ENCODE measurements at places on chromosomes 4 and X. TPM values are rescaled to one million over a fixed set of nuclear protein-coding genes. Genes with fewer than 3 reads are reported as not detected.

Gene RAB33A
- total RNA-seq, result 10.3 TPM

Gene UBE2D3
- 538 TPM for total RNA-seq

Gene PCDH7
- not detected for total RNA-seq

DNA sequence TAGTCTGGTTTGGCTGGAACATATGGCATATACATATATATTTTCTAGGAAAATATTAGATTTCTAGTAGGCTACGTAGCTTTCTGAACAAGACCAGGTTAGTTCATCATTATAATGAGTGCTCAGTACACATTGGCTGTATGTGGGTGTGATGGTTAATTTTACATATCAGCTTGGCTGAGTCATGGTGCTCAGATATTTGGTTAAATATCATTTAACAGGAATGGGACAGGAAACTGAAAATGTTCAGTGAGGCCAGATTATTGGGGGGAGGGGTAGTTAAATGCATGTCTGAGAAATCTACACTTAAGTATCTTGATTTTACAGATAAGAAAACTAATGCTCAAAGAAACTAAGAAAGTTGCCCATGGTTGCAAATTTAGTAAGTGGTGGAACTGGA is 160.1 kb downstream of the RBMX2 start:
- no peak overlapping the region for H3K27ac ChIP-seq
- H3K4me1 ChIP-seq, result no peaks in the 10 kb centered on the region
- no peaks in the 10 kb centered on the region for H3K36me3 ChIP-seq
- H3K27me3 ChIP-seq, result no peaks in the 10 kb centered on the region
- no peak for DNase-seq
- no peak overlapping the region for H3K4me3 ChIP-seq

Gene TGIF2LX
- total RNA-seq, result not detected

DNA sequence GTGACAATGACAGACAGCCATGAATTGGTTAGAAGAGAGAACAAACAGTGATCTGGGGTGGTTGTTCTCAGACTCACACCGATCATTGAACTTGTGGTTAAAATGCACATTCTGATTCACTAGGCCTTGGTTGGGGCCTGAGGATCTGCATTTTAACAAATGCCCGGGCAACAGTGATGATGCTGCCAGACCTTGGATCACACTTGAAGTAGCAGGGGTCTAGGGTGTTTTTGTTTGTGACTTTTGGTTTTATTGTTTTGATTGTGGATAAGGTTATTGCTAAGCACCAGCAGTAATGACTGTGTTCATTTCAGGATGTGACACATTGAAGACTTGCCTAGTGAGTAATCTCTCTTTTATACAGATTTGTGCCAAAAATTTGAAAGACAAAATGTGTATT is 36.5 kb downstream of the TXLNG start:
- H3K36me3 ChIP-seq, result peaks cover 54% of the 10 kb centered on the region
- no peak for DNase-seq
- H3K4me3 ChIP-seq, result no peak overlapping the region
- H3K4me1 ChIP-seq, result peaks cover 20% of the 10 kb centered on the region

- no peak for DNase-seq
- no peak overlapping the region for H3K4me3 ChIP-seq
- no peaks in the 10 kb centered on the region for H3K36me3 ChIP-seq
- no peak overlapping the region for H3K27ac ChIP-seq
- H3K4me1 ChIP-seq, result peaks cover 20% of the 10 kb centered on the region
These were observed 56.0 kb downstream of the PDLIM5 start for GRCh38 chr4:94507708-94508107.

DNA sequence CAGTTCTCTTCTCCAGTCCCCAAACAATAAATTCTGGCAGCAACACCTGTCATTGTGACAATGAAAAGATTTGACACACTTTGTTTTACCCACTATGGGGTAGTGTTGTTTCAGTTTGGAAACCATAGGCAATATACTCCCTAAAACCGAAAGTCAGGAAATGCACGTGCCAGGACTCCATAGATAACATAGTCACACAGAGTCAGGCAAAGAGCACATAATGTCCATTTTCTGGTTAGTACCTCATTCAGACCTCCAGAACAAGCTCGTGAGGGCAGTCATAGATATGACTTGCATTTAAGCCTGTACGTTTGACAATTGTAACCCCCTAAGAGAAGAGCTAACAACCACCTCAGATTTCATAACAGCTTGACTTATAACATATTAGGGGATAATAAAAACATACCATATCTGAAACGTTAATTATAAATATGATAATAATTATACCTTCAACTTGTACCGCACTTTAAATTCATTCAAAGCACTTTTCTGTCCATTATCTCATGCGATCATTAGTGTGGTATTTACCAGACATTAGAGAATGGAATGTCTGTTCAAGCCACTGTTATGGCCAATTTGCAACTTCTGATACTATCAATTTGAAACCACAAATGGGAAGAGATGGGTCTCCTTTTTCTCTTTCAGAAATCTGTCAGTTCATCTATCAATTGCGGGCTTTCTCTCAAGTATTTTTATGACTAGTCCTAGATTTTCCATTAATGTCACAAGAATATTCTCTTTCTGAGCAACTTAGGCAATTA is 147.4 kb downstream of the LDB2 start:
- DNase-seq, result no peak
- no peak overlapping the region for H3K4me3 ChIP-seq
- no peaks in the 10 kb centered on the region for H3K27me3 ChIP-seq
- H3K36me3 ChIP-seq, result no peaks in the 10 kb centered on the region

Gene GPM6B
- total RNA-seq, result not detected

Gene SERTM2
- total RNA-seq, result not detected

Gene CXorf65
- total RNA-seq, result 0.36 TPM

Gene ITM2A
- total RNA-seq, result not detected

- H3K4me1 ChIP-seq, result no peaks in the 10 kb centered on the region
- H3K4me3 ChIP-seq, result no peak overlapping the region
- H3K27me3 ChIP-seq, result no peaks in the 10 kb centered on the region
- no peaks in the 10 kb centered on the region for H3K36me3 ChIP-seq
- no peak overlapping the region for H3K27ac ChIP-seq
These were observed 1042.5 kb upstream of the PABPC4L start for GRCh38 chr4:135244056-135244455.

GRCh38 chrX:115392871-115393270 is 103.4 kb downstream of the LUZP4 start:
- H3K36me3 ChIP-seq, result no peaks in the 10 kb centered on the region
- H3K4me1 ChIP-seq, result no peaks in the 10 kb centered on the region
- H3K27me3 ChIP-seq, result no peaks in the 10 kb centered on the region
- DNase-seq, result no peak
- H3K27ac ChIP-seq, result no peak overlapping the region

GRCh38 chr4:111283066-111283677 is 660.3 kb upstream of the PITX2 start:
- H3K27ac ChIP-seq, result no peak overlapping the region
- no peaks in the 10 kb centered on the region for H3K4me1 ChIP-seq
- no peaks in the 10 kb centered on the region for H3K27me3 ChIP-seq
- peak; percentile 79 for DNase-seq

All from Karpas-422 (cell line).